ENCODE measurements at places on chromosomes 5 and 9. TPM values are rescaled to one million over a fixed set of nuclear protein-coding genes. Genes with fewer than 3 reads are reported as not detected.

GRCh38 chr5:128870373-128870772 is 94.9 kb upstream of the SLC27A6 start:
- DNase-seq, result no peak

GRCh38 chr5:132024789-132025402 is 13.4 kb upstream of the ACSL6 start:
- DNase-seq, result peak; percentile 10

- no peak for DNase-seq
Measured at GRCh38 chr5:164649266-164649665, 1143.8 kb downstream of the MAT2B start.

DNA sequence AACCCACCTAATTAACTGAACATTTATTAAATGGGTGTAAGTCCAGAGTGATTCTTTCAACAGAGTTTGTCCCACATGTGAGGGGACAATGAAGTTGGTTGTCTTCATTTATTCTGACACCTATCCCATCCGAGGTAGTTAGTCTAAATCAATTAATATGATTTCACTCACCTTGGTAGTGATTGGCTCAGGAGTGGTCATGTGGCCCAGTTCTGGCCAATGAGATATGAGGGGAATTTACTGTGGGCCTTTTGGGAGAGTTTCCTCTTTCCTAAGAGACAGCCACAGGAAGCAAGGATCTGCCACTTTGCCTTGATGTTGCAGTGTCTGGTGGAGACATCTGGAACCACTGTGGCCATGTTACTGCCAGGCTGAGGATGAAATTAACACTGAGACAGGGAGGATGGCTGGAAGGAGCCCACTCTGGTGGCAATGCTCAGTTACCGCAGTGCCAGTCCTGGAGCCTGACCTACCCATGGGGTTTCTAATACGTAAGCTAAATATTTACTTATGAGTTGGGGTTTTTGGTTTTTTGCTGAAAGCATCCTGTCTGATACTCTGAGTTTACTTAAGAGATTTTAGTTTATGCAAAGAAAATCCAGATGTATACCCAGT is 118.6 kb downstream of the FGF18 start:
- no peak for DNase-seq

GRCh38 chr5:81395262-81395661 is 1.3 kb upstream of the ACOT12 start:
- DNase-seq, result no peak

GRCh38 chr5:77709993-77710685 is 66.0 kb downstream of the TBCA start:
- no peak for DNase-seq

GRCh38 chr9:38360839-38361472 is 31.5 kb upstream of the ALDH1B1 start:
- no peak for DNase-seq

DNA sequence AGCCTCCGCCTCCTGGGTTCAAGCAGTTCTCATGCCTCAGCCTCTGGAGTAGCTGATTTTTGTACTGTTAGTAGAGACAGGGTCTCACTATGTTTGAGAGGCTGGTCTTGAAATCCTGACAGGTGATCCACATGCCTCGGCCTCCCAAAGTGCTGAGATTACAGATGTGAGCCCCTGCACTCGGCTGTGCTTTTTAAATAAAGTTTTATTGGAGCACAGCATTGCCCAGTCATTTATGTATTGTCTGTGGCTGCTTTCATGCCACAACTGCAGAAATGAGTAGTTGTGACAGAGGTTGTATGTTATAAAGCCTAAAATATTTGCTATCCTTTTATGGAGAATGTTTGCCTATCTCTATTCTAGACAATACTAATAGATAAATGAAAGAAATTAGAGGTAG is 169.2 kb downstream of the AOPEP start:
- no peak for DNase-seq

DNA sequence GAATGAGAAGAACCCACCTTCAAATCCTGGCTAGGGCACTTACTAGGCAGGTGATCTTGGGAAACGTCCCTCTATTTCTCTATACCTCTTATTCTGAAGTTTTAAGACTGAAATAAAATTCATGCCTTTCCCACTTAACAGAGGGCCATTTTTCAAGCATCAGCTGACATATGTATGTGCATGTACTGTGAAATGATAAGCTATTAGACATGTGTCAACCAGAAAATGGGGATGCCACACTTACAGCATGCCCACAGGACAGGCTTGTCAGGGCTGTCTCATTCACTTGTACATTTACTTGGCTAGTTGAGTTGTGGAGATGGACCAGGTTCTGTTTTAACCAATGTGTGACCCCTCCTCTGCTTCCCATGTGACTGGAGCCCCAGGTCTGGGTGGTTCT is 78.5 kb downstream of the C9orf152 start:
- DNase-seq, result no peak

DNA sequence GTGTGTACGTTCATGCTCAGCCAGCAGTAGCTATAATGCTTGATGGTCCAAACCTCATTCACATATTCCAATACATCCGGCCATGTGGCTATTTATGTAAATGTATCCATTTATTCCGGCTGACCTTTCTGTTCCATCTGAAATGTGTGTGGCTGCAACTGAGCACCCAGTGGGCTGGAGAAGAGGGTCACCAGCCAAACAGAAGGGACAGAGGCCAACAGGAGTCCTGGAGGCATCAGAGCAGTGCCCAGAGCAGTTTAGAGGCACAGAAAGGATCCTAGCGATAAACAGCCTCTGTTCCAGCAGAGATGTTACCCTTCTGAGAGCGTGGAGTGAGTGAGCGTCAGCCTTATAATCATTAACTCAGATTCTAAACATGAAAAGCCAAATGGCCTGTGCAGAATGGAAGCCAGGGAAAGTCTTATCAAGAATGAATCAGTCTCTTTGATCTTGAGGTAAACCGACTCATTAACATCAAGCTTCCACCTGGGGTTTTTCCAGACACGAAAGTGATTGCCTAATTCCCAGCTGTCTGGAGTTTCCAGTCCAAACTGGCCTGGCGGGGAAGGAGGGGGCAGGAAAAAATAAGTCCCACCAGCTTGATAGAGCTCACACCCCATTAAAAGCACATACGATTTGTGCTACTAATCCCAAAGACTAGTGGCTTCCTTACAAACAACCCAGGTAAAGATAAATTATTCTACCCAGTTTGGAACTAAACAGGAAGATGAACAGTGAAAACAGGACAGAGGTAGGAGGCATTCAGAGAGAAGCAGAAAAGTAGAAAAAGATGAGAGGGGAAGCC is 55.7 kb downstream of the SUSD1 start:
- no peak for DNase-seq

DNA sequence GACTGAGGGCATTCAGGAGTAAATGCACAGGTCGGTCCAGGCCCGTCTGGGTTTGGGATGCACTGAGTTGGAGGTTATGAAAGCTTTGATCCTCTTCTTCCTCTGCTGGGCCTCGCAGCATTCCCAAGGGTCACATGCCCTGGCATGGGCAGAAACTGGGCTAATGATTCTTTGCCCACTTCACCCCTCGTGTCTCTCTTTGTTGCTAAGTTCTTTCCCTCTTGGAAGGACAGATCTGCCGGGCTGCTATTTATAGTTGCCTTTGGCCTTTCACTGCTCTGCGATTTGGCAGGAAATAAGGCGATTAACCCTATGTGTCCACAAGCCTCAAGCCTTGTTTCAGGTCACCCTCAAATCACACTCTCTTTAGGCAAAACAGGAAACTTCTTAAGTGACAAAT is 66.9 kb downstream of the ENTREP1 start:
- DNase-seq, result no peak

DNA sequence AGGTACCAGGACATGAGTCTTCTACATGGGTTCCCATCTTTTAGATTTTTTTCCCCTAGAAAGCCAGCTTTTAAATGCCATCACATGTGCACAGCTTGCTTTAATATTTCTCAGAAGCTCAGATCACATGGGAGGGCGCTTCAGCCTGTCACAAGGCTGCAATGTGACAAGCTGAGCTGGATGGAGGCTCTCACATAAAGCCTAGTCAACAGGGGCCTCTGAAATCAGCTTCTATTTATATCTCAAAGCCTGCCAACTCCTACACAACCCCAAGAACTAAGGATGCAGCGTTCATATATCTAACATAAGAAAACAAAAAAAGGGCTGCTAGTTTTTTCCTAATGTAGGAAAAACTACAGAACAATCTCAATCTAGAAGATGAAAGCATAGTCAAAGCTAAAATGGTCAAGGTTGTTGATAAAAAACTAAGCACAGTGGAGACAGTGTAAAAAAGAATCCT is 2.3 kb downstream of the ZFAND5 start:
- peak; percentile 61 for DNase-seq

GRCh38 chr5:1472964-1473628 is 27.9 kb upstream of the SLC6A3 start:
- DNase-seq, result no peak

GRCh38 chr5:53165431-53166182 is 56.0 kb upstream of the MOCS2 start:
- no peak for DNase-seq

DNA sequence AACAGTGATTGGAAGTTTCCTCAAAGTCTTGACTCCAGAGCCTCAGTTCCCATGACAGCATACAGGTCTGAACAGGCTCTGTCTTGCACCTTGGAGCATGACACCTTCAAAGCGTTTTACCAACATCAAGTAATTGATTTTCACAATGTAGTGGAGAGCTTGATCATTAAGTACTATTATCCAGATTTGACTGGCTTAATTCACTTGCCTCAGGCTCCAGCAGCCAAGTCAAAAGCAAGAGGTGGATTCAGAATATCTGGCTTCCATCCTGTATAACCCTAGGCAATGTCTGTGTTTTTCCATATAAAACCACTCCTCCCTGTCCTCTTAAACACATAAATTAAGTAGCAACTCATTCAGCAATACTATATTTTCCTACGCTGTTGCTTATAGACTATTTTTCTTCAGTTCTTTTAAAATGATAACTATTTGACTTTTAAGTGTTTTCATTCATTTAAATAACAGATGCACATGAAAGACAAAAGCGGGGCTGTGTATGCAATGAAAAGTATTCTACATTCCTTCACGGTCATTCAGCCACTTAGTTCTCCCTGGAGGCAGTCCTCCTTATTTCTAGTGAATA is 150.8 kb upstream of the RANBP3L start:
- DNase-seq, result no peak

- DNase-seq, result no peak
Measured at GRCh38 chr9:126591083-126591482, 22.6 kb upstream of the LMX1B start.

- DNase-seq, result no peak
Measured at GRCh38 chr5:10301266-10301665, 6.4 kb downstream of the CMBL start.

GRCh38 chr5:127028822-127029457 is 1.4 kb downstream of the MARCHF3 start:
- DNase-seq, result no peak

DNA sequence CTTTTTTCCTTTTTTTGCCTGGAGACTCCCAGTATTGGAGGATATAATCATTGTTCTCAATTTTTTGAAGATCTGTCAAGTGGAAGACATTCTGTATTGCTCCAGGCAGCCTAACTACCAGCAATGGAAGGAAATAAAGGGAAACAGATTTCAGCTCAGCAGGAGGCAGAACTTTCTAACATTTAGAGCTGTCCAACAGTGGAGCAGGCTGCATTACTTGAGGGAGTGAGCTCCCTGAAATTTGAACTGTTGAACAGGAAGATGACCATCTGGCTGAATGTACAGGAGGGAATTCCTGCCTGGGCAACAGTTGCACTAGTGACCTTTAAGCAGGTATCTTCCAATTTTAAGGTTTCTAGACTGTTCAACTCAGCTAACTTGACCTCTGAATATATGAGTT is 1.1 kb upstream of the GAPVD1 start:
- no peak for DNase-seq

DNA sequence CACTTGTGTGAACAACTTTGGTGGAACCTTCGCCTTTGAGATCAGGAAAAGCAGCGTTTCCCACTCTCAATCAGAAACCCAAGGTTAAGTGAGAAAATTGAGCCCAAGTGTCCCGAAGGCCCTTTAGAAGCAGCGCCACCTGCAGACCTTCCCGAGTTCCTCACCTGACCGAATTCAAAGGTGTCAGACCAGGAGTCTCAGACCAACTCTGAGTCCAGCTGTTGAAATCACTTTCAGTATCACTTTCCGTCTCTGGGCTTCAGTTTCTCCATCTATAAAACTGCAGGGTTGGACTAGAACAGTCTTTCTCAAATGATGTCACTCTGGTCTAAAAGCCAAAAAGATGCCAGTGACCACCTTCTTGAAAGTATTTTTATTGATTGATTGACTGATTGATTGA is 31.7 kb upstream of the GRHPR start:
- DNase-seq, result peak; percentile 59

- DNase-seq, result no peak
Measured at GRCh38 chr5:145293716-145294115, 541.4 kb downstream of the PRELID2 start.

GRCh38 chr9:14153310-14153720 is 160.6 kb downstream of the NFIB start:
- no peak for DNase-seq

- no peak for DNase-seq
Measured at GRCh38 chr5:80962630-80963520, 2.7 kb downstream of the RASGRF2 start.

GRCh38 chr5:135236228-135236907 is 162.7 kb downstream of the MACROH2A1 start:
- DNase-seq, result no peak

SLC34A1 gene
- 0.66 TPM for total RNA-seq

PTGS1 gene
- total RNA-seq, result 9.2 TPM

BNIP1 gene
- 29.4 TPM for total RNA-seq

FOXD4 gene
- total RNA-seq, result not detected

ARL10 gene
- 6.8 TPM for total RNA-seq

DCP2 gene
- 76.7 TPM for total RNA-seq

ZDHHC21 gene
- 9.2 TPM for total RNA-seq

IL11RA gene
- 64.2 TPM for total RNA-seq

PCDHGA4 gene
- total RNA-seq, result 0.30 TPM

ARL14EPL gene
- total RNA-seq, result not detected

DDX4 gene
- not detected for total RNA-seq

C6 gene
- total RNA-seq, result not detected
